ENCODE measurements at places on chromosomes 2 and 18. TPM values are rescaled to one million over a fixed set of nuclear protein-coding genes. Genes with fewer than 3 reads are reported as not detected.

The RAD51AP2 gene
- not detected for total RNA-seq

The SLC16A14 gene
- 0.81 TPM for total RNA-seq

DNA sequence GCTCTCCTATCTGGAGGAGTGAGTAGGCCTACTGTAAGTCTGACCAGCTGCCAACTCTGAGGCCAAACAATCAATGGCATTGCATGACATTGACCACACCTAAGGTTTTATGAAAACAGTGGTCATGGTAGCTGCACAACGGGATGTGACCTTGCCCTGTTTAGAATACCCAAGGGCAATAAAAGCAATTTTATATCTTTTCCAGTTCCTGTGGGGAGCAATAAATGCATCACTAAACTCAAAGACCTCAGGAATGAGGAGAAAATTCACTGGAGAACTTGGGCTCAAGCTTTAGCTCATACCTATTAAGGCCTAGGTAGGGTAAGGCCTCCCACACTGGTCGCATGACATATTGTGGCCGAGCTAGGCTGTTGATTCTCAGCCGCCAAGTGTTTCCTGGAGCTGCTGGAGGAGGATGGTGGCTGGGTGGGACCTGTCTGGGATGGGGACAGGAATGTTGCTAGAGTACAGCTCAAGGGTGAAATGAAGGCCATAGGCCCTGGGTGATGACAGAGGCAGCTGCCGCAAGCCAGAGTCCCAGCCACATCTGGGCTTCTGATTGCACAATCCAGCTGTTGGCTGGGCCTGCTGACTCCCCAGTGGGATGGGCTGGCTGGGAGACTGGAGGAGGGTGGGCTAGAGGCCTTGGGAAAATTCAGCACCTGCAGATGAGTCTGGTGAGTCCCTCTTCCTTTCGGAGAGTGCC is 313.7 kb downstream of the CYP26B1 start:
- peak; percentile 98 for DNase-seq

DNA sequence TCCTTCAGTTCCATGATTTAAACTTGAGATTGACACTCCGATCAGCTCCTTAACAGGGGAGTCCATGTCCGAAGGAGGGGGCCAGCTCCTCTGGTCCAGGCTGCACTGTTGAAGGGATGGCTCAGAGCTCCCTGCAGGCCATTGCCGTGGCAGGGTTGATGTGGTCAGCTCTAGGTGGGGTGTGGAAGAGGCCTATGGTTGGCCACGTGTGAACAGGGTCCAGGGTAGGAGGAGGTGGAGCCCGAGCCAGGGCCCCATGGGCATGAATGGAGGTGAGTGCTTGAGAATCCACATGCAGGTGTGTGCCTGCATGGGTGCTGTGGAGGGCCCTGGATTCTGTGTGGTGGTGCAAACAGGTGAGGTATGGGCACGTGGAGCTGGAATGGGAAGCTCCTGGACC is 1.1 kb downstream of the SPEG start:
- no peak for DNase-seq

DNA sequence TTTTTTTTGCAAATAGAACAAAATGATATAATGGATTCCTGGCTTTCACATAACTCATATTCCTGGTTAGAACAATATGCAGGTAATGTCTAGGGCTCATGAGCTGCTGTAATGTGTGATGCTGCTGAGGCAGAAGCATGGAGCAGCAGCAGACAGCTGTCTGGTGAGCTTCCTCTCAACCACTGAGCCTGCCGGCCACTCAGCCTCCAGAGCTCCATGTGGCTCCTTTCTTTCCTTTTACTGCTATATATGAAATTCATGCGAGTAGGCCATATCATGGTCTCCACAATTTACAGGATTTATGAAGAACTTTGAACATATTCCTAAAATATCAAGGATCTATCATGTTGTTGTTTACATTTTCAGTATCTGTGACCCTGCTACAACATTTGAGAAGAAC is 120.9 kb downstream of the MEP1B start:
- DNase-seq = no peak

The SERPINB7 gene
- total RNA-seq = 15.7 TPM

GRCh38 chr2:138871312-138871711 is 91.1 kb upstream of the NXPH2 start:
- DNase-seq = peak; percentile 2

GRCh38 chr2:236976266-236977062 is 109.2 kb upstream of the COPS8 start:
- no peak for DNase-seq

DNA sequence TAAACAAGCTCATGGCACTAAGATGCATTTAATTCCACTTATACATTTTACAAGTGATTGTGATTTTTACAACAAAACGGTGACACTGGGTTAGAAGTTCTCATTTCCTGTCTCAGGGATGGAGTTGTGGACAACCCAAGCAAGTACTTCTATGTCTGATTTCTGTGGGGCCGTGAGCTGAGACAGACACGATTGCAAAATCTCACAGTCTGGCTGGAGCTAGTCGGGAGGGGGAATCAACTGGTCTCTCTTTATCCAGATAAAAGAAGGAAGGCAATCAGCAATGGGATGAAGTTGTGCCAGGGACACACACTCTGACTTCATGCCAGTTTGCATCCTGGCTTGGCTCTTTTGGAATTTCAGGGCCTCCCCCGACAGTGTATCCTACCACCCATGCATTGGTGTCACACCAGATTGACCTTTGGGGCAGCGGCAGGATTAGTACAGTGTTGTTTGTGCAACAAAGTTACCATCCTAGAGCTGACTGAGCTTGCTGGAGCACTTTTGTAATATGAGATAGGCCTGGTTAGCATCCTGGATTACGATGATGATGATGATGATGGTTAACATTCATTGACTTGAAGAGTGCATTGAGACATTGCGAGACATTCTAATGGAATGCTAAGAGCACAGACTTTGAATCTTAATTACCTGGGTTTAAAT is 98.8 kb downstream of the CTAGE1 start:
- DNase-seq = no peak

The PARD6G gene
- total RNA-seq = 1.3 TPM
